Neural crest cell (in vitro differentiated cells): ENCODE measurements at places on chromosomes 1 and 21. TPM values are rescaled to one million over a fixed set of nuclear protein-coding genes. Genes with fewer than 3 reads are reported as not detected.

Gene RIPK4
- total RNA-seq, result not detected in 2 replicates

Gene RBM11
- 0.36 and 0.65 TPM in 2 replicates for total RNA-seq

Gene MRPL24
- total RNA-seq, result 37.3 and 49.3 TPM in 2 replicates

Gene RABGAP1L
- 23.1 and 25.6 TPM in 2 replicates for total RNA-seq

Gene PAFAH2
- 10.6 and 10.7 TPM in 2 replicates for total RNA-seq

Gene IQGAP3
- total RNA-seq, result 43.1 and 43.5 TPM in 2 replicates

Gene NES
- total RNA-seq, result 248 and 265 TPM in 2 replicates

GRCh38 chr1:215140135-215140534 is 57.6 kb downstream of the KCNK2 start:
- peaks cover 4% of the 10 kb centered on the region for H3K36me3 ChIP-seq
- H3K27me3 ChIP-seq, result no peaks in the 10 kb centered on the region
- no peak overlapping the region for H3K27ac ChIP-seq
- DNase-seq, result no peak
- no peaks in the 10 kb centered on the region for H3K4me1 ChIP-seq

DNA sequence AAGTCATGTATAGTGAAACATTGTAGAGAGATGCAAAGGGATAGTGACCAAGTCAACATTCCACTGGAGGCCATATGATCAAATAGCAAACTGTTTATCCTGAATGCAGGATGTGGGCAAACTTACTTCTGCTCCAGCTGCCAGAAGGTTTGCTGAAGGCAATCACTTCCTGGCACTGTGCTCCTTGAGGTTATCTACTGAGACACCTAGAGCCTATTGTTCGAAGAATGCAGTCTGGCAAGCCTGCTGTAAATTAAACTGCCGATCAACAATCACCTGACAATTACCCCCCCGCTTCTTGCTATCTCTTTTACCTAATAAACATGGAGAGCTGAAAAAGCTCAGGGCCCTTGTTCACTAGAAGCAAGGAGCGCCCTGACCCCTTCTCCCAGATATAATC is 139.4 kb upstream of the B3GALT2 start:
- H3K4me3 ChIP-seq, result no peak overlapping the region
- no peaks in the 10 kb centered on the region for H3K27me3 ChIP-seq
- DNase-seq, result no peak
- peaks cover 10% of the 10 kb centered on the region for H3K4me1 ChIP-seq
- no peak overlapping the region for H3K27ac ChIP-seq

GRCh38 chr1:157240495-157241184 is 102.4 kb upstream of the ETV3 start:
- DNase-seq, result no peak
- H3K36me3 ChIP-seq, result no peaks in the 10 kb centered on the region
- no peak overlapping the region for H3K4me3 ChIP-seq
- H3K4me1 ChIP-seq, result peaks cover 7% of the 10 kb centered on the region
- H3K27me3 ChIP-seq, result peaks cover 11% of the 10 kb centered on the region
- no peak overlapping the region for H3K27ac ChIP-seq

DNA sequence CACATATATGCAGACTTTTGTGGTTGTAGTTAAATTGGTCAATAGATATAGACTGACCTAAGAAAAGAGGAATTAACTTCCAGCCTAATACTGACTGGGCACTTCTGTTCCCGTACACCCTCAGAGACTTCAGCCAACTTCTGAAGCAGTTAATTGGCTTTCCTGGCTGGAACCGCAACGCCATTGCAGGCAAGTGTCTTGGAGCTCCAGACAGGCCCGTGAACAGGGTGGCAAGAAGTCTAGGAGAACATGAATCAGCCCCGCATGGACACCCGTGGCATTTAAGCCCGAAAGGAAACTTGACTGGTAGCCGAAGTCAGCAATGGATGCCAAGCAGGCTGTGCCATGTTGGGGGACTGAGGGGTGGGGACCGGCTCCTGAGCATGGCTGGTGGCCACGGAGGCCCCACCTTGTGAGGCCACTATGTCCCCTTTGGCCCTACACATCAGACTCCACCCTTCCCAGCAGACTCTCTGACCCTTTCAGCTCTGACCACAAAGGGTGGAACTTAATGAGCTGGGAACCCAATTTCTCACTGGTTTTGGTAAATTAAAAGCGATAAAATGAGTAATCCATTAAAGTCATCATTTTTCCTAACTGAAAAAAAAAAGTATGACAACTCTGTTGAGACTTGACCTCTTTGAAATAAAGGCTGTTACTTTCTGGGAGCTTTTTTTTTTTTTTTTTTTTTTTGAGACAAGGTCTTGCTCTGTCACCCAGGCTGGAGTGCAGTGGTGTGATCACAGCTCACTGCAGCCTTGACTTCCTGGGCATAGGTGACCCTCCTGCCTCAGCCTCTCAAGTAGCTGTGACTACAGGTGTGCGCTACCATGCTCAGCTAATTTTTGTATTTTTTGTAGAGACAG is 54.1 kb downstream of the RUNX1 start:
- peaks cover 9% of the 10 kb centered on the region for H3K4me1 ChIP-seq
- DNase-seq, result no peak
- H3K27me3 ChIP-seq, result no peaks in the 10 kb centered on the region
- H3K36me3 ChIP-seq, result no peaks in the 10 kb centered on the region

- DNase-seq, result no peak
- H3K36me3 ChIP-seq, result peaks cover 9% of the 10 kb centered on the region
- H3K27ac ChIP-seq, result no peak overlapping the region
- peaks cover 6% of the 10 kb centered on the region for H3K4me1 ChIP-seq
- no peak overlapping the region for H3K4me3 ChIP-seq
- H3K27me3 ChIP-seq, result peaks cover 5% of the 10 kb centered on the region
These were observed 28.5 kb downstream of the RYR2 start for GRCh38 chr1:237070519-237070918.

DNA sequence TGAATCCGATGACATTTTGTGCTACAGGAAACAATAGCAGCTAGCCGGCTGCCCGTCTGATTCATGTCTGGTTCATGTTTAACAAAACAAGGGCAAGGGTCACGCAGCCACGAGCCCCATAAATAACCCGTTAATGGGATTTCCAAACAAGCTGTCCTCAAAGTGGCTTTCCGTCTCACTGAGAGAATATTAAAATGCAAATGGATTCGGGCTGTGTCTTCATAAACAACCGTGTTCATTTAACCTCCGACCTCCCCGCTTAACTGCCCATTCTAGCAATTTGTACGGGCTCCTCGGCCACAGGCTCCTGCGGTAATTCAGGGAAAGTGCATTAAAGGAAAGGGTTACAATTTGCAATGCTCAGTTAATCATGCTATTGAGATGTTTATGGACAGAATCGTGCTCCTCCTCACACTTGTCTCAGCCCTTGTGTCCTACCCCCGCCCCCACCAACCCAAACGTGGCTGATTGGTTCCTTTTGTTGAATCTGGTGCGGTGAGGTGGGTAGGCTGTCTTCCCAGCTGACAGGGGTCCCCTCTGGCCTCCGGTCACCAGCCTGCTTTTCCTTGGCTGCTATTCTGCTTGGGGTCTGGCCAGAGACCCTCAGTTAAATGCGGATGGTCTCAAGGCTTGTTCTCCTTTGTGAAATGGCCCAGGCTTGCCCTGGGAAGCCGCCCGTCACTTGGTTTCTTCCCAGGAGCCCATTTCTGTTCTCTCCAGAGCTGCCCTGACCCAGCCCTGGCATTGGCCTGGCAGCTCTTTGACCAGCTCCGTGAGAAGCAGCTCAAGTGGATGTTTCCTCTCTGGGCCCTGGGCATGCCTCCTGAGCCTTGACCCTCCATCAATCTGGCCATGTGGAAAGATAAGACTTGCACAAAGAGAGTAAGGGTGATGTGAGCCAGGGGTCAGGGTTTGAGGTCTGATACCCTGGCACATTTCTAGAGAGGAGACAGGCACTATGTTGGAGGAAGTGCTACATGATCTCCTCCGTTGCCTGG is 200.7 kb upstream of the POU3F1 start:
- peak overlapping the region; percentile 3 for H3K4me3 ChIP-seq
- H3K27me3 ChIP-seq, result peaks cover 81% of the 10 kb centered on the region
- H3K27ac ChIP-seq, result no peak overlapping the region
- peaks cover 65% of the 10 kb centered on the region for H3K4me1 ChIP-seq
- DNase-seq, result peak; percentile 33
- no peaks in the 10 kb centered on the region for H3K36me3 ChIP-seq

DNA sequence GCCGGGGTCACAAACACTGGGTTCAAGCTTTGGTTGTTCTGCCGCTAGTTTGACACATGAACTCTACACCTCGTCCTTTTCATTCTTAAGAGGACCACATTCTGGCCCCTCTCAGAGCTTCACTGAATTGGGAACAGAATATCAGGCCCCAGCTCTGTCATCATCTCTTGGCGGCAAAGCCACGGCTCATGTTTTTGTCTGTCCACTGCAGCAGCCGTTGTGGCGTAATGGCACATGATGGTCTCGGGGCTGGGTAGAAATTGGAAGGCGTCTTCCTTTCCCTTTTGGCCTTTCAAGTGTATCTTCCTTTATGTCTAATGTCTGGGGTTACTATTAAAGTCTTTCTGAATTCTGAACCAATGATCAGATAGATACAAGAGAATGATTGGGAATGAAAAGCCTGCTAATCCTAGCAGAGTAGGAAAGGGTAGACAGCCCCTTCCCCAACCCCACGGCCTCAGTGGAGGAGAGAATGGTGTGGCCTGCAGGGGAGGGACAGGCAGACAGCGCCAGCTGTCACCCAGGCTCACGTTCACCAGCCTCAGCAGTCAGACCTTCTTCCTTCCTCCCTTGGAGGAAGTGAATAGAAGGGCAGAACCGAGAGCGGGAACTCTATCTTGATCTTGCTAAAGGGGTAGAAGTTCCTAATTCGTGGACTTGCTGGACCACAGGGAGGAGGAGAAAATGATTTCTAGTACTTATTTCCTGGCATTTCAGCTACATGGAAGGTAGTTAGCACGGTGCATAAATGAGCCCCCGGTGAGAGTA is 498.1 kb downstream of the KIF26B start:
- H3K4me3 ChIP-seq, result no peak overlapping the region
- peaks cover 3% of the 10 kb centered on the region for H3K36me3 ChIP-seq
- peaks cover 12% of the 10 kb centered on the region for H3K27me3 ChIP-seq
- no peak for DNase-seq
- no peak overlapping the region for H3K27ac ChIP-seq
- H3K4me1 ChIP-seq, result peaks cover 22% of the 10 kb centered on the region

GRCh38 chr21:31370893-31371544 is 27.0 kb upstream of the TIAM1 start:
- H3K4me3 ChIP-seq, result no peak overlapping the region
- H3K36me3 ChIP-seq, result no peaks in the 10 kb centered on the region
- no peak overlapping the region for H3K27ac ChIP-seq
- H3K27me3 ChIP-seq, result no peaks in the 10 kb centered on the region
- no peak for DNase-seq

DNA sequence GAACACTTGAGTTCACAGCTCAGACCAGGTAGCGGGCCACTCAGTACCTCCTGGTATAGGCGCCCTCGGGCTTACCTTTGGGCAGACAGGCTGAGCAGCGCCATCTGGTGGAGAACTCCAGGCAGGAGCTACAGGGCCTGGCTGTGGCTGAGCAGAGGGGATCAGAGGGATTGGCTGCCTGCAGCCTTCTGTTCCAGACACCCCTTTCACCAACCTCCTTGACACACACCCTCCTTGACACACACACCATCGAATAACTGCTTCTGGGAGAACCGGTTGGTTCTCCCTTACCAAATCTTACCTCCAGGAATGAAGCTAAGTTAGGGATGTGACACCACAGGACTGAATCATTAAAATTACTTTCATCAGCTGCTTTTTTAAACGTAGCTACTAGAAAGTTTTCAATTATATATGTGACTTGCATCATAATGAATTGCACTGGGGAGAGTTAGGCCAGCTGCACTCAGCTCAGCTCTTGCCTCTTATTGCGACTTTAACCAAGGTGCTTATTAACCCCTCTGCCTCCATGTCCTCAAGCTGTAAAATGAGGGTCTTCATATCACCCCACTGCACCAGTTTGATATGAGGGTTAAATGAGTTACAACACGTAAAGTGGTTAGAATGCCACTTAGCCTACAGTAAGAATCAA is 6.6 kb downstream of the LIN28A start:
- peaks cover 86% of the 10 kb centered on the region for H3K4me1 ChIP-seq
- peaks cover 23% of the 10 kb centered on the region for H3K36me3 ChIP-seq
- H3K27me3 ChIP-seq, result peaks cover 2% of the 10 kb centered on the region
- DNase-seq, result peak; percentile 90
- peak overlapping the region; percentile 78 for H3K4me3 ChIP-seq

DNA sequence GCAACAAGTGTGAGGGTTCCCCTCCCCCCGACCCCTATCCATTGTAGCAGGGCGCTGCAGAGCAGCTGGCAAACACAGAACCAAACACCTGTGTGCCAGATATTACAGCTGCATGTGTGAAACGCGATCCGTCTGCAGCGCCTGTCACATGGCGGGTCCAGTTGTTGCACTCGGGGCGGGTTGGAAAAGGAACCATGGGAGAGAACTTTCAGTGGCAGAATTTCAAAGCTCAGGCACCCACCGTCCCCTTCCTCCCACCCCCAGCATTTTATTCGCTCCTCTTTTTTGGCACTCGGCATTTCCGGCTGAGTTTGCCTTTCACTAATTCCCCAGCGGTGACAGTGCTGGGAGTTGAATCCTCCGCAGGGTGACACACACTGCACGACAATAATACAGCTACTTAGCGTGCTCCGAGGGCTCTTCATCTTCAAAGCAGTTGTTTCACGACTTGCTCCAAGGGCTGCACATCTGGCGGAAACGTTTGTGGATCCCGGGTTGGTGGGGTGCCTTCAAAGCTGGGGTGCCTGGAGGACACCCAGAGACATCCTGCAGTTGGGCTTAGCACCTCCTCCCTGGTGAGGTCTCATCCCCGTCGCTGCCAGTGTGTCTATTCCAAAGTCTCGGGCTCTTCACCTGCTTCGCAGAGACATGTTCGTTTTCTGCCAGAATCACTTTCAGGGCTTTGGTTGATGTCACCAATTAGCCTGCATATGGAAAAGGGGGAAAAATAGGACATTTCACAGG is 180.7 kb downstream of the ZBTB18 start:
- H3K27me3 ChIP-seq, result peaks cover 8% of the 10 kb centered on the region
- H3K4me1 ChIP-seq, result peaks cover 8% of the 10 kb centered on the region
- H3K36me3 ChIP-seq, result no peaks in the 10 kb centered on the region
- peak overlapping the region; percentile 50 for H3K4me3 ChIP-seq
- peak overlapping the region; percentile 78 for H3K27ac ChIP-seq
- no peak for DNase-seq
